Activated naive CD8-positive, alpha-beta T cell treated with anti-CD3 and anti-CD28 coated beads, Interleukin-2, amount 10 ng/mL, durations not matched to agents 7 days and 5 days (primary cell): ENCODE measurements at places on chromosomes 12 and 14. TPM values are rescaled to one million over a fixed set of nuclear protein-coding genes. Genes with fewer than 3 reads are reported as not detected.

The PTGDR gene
- 2.6 TPM for total RNA-seq

The GLIPR1L2 gene
- 0.28 TPM for total RNA-seq

The POTEG gene
- not detected for total RNA-seq

The SLCO1A2 gene
- total RNA-seq, result not detected

The TPPP2 gene
- total RNA-seq, result not detected

The RHOF gene
- total RNA-seq, result 157 TPM

The PXMP2 gene
- total RNA-seq, result 26.6 TPM

The LTBR gene
- total RNA-seq, result 1.4 TPM

The GALNT9 gene
- not detected for total RNA-seq

The SMCO2 gene
- total RNA-seq, result not detected

The LRTM2 gene
- not detected for total RNA-seq

The GSG1 gene
- not detected for total RNA-seq
